ENCODE measurements at places on chromosomes 16 and 17.

- no peak for DNase-seq
Measured at GRCh38 chr16:29644338-29644857, 18.6 kb upstream of the SPN start.

DNA sequence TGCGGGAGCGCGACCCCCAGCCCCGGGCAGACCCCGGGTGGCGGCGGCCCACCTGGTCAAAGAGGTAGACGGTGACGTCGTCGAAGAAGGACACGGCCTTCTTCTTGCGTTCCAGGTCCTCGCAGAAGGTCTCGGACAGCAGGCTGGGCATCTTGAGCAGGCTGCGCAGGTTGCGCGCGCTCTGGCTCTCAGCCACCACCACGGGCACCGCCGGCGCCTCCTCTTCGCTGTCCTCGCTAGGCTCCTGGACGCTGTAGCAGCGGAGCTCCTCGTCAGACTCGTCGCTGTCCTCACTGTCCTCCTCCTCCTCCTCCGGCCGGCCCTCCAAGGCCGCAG, 45.2 kb upstream of the PVALEF start:
- no peak for DNase-seq

GRCh38 chr16:3781421-3781820, 64.1 kb upstream of the TRAP1 start:
- DNase-seq = no peak

DNA sequence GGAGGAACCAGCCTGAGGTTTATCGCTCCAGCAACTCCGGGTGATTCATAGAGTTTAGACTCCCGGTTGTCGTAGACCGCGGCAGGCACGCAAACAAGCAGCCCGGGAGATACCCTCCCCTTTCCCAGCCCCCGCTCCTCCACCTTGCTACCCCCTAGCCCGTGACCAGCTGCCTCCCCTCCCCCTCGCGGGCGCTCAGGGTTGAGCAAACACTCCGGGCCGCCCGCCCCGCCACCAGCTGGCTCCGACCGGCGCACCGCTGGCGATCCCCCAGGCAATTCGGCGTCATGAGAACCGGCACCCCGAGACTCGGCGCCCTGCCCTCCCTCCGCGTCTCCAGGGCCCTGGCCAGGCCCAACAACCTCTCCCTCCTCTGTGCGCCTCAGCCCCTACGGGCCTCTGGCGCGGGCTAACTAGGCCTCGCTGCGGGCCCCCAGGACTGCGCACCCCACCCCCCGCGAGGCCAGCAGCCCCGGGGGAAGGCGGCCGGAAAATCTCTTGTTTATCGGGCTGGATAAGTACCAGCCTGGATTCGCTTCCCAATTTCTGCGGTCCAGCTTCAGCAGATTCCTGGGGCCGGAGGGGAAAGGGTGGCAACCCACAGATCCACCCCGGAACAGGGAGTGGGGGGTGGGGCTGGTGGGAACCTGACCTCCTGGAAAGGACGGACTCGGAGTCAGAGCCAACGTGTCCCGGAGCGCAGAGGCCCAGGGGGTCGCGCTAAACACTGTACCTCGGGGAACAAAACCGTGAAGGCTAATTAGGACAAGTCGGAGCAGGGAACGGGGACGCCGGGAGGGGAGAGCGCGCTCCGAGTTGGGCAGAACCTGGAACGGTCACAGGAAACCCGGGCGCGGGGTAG, 951 bp upstream of the GPRC5C start:
- DNase-seq = peak; percentile 37

DNA sequence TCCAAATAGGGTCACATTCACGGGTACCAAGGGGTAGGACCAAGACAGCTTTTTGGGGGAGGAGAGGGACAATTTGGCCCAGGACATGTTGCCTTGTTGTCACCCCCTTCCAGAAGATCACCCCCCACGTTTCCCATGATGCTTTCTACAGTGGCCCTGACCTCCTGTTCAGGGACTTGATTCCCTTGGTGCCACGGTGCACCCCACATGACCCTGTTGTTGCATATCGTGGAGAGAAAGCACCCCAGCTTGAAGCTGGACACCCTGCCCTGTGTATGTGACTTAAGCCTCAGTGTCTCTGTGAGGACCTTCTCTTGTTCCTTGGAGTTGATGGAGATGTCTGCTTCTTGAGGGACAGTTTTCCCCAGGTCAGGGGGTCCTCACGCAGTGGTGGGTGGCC, 12.6 kb downstream of the IL34 start:
- no peak for DNase-seq

- no peak for DNase-seq
Measured at GRCh38 chr17:19492141-19492540, 41.5 kb upstream of the SLC47A1 start.

Measured in non-pigmented ciliary epithelial cell (primary cell).